T-helper 17 cell (primary cell): ENCODE measurements at places on chromosomes 13 and 19.

DNA sequence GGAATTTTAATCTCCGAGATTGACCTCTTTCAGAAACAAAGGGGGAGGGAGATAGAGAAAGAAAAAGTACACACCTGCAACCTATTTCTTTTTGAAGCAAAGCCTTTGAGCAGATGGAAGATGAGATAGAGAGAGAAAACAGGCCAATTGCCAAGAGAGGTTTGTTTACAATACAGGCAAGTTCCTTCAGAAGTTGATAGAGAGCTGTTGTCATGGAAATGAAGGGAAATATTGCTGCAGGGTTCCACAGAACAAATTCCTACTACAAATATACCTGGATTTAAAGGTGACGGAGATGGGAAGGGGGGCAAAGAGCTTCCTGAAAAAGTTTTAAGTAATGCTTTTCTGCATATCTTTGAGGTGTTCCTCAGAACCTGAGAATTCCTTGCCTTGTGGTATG lies 388.4 kb downstream of the NDFIP2 start:
- no peak for DNase-seq

GRCh38 chr19:40604647-40605215 lies 3.6 kb downstream of the LTBP4 start:
- no peak for DNase-seq

GRCh38 chr13:80642641-80643040 lies 301.7 kb upstream of the SPRY2 start:
- DNase-seq, result no peak

GRCh38 chr13:99133230-99133629 lies 67.4 kb upstream of the UBAC2 start:
- no peak for DNase-seq

DNA sequence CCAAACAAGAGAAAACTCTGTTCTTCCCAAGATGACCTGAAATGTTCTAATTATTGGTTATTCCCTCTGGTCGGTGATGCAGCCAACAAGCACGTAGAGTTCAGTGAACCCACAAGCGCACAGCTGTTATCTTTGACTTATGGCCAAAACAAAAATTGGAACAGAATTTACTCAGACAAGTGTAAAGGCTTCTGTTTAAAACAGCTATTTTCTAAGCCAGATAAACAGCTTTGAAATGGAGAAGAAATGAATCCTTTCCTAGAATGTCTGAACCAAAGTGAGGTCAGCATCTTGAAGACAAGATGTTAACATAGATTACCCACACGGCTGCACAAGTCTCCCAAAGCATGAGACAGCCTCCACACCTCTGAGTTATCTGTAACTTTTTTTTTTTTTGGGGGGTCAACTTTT lies 669.2 kb downstream of the DIAPH3 start:
- DNase-seq, result no peak

- no peak for DNase-seq
Measured at GRCh38 chr19:824885-825284, 2.8 kb upstream of the AZU1 start.

GRCh38 chr19:38399081-38399480 lies 3.8 kb upstream of the FAM98C start:
- no peak for DNase-seq

- DNase-seq, result no peak
Measured at GRCh38 chr19:58551123-58551497, 3.8 kb downstream of the CHMP2A start.

- DNase-seq, result no peak
Measured at GRCh38 chr19:16168465-16169081, 4.8 kb downstream of the CIB3 start.

- DNase-seq, result no peak
Measured at GRCh38 chr13:100106705-100107104, 17.8 kb downstream of the PCCA start.

- no peak for DNase-seq
Measured at GRCh38 chr13:34246511-34246910, 428.6 kb downstream of the RFC3 start.

DNA sequence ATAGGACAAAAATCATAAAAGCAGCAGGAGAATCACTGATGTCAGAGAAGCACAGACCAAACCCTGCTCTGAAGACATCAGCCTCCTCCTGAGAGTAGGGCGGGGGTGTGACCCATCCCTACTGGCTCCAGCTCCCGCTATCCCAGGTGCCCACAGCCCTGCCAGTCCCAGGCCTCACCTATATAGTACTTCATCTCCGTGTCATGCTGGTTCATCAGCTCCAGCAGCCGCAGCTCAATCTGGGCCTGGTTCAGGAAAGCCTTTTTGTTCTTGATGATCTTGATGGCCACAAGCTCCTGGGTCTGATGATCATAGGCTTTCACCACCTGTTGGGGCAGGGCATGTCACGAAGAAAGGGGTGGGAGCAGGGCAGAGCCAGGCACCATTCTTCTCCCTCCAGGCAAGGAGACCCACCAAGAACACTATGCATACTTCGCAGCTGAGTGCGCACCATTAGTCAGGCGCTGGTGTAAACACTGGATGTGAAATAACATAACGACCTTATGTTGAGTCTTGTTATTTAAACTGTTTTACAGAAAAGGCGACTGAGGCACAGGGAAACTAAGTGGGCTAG lies 4.2 kb downstream of the DYRK1B start:
- DNase-seq, result no peak

DNA sequence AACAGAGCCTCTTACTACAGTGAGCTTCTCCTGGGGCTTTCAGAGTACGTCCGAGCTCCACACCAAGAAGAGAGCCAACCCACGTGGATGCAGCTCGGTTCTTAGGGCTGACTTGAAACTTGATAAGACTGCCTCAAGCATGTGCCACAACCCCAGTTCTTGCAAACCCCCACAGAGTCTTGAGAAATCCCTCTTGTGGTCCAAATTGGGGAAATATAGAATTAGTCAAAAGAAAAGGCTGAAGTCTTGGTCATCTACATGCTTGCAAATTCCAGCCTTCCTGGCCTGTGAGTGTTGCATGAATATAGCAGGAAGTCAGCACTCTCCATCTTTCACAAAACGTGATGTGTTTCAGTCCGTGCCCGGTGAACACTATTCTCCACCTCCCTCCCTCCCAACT lies 95.2 kb downstream of the GGACT start:
- DNase-seq, result no peak

GRCh38 chr13:112648101-112648500 lies 41.7 kb upstream of the ATP11A start:
- no peak for DNase-seq

GRCh38 chr13:45702869-45703391 lies 810 bp downstream of the CBY2 start:
- no peak for DNase-seq

- DNase-seq, result no peak
Measured at GRCh38 chr13:48533961-48534600, 1.2 kb upstream of the RCBTB2 start.

DNA sequence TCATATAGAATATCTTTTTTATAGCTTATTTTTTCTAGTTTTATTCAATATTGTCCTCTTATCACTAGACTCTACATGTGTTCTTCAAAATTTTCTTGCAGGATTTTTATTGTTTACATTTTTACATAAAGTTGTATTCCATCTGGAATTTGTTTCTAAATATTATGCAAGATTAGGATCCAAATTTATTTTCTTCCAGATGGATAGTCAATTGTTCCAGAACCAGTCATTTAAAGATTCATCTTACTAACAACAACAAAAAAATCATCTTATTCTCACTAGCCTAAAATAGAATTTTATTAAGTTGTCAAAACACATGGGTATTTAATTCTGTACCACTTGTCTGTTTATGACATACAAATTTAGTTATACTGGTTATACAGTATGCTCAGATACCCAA lies 390.4 kb upstream of the GPC6 start:
- DNase-seq, result no peak

DNA sequence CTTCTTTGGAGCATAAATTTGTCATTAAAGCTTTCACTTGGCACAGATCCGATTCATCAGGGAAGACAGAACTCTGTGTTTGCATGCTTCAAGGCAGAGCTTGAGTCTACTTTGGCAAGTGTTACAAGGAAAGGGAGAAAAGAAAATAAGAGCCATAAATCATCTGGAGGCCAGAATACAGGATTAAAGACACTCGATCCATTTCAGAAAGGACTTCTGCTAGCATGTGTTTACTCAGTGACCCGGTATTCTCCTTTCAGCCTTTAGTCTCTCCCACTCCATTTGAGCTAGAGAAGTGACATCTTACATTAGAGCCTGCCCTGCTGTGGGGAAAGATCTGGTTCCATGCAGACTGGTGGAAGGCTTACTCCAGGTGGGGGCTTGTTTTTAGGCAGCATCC lies 306.4 kb downstream of the KLF5 start:
- DNase-seq, result no peak

DNA sequence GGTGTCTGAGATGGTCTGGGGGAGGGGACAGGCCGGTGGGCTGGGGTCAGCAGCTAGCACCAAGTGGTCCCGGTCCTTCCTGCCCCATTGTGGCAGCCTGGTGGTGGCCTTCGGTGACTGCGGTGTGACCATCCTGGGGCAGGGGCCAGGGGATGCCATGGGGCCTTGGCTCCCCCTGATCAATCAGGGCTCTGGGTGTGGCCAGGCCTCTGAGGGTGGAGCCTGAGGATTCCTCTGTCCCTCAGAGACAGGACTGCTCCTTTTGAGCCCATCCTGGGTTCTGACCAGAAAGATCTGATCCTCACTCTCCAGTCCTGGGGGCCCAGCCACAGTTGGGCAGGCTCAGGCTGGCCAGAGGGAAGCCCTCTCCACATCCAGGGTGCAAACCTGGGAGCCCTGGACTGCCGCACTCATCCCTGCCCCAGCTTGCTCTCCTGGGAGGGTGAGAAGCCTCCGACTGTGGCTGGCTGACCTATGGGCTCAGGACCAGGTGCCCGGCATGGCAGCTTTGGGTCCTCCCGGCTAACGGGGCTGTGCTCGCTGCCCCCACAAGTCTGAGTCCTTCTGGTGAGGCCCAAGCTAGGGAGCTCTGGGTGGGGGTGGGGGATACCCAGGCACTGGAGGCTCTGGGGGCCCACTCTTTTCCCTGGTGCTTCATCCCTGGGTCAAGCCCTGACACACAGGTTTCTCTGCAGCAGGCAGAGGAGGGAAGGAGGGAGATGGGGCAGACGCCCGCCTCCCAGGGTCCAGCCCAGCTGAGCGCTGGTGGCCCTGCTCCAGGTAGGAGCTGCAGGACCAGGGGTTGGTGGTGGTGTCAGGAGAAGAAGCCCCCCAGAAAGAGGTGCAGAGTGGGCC lies 59.5 kb downstream of the IER2 start:
- no peak for DNase-seq

GRCh38 chr19:821825-822503 lies at the start of gene PLPPR3:
TSS of gene PLPPR3 (minus strand) at chr19:821955. CDS start at chr19:821559, 396 bp downstream.
- no peak for DNase-seq

DNA sequence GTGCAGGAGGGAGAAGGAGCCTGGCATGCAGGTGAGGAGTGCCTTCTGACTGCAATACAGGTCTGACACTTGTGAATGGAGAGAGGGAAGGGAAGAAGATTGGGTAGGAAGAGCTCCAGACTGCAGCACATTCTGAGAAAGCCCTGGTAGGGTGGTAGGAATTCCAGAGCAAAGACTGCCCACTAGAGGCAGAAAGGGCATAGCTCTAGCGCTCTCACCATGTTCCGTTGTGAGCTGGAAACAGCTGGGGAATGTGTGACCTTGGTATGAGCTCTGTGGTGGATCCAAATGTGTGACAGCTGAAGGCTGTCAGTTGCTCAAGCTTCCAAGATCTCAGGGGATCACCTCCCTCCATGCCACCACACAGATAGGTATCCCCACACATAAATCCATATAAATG lies 2.9 kb upstream of the MTUS2 start:
- no peak for DNase-seq

GRCh38 chr19:6527893-6528543 lies 2.8 kb upstream of the TNFSF9 start:
- DNase-seq, result no peak

GRCh38 chr13:40101708-40102359 lies 446.4 kb downstream of the COG6 start:
- DNase-seq, result no peak

- DNase-seq, result no peak
Measured at GRCh38 chr13:113881614-113882266, 17.9 kb upstream of the GAS6 start.

DNA sequence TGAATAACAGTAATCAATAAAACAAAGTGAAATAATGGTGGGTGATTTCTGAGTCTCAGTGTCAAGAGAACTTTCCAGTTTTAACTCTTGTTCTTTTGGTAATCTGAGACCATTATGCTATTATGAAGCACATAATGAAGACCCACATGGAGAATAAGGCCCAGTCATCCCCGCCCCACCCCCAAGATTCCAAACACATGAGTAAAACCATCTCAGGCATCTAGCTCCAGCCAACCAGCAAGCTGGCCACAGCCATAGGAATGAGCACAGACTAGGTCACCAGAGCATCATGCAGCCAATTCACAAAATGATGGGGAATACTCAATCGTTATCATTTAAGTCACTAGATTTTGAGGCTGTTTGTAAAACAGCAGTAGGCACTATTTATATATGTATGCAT lies 1769.0 kb upstream of the PCDH20 start:
- no peak for DNase-seq

DNA sequence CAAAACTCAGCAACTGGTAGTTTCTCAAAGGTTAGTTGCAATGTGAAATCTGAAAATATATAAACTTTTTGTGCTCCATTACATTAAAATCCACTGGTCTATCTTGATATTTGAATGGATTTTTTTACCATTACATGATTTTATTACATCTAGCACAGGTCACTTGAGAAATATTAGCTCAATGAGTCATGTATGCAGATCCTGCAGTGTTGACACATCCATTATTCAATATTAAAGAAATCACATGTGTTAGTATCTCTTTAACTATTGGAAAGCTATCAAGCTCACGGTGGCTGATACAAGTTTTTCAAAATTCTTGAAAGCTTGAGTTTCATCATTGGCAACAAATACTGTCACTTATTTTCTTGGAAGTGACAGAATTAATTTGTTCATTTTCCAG lies 373.9 kb upstream of the TSHZ3 start:
- DNase-seq, result no peak

GRCh38 chr13:97423300-97424045 lies 10.5 kb upstream of the RAP2A start:
- no peak for DNase-seq

DNA sequence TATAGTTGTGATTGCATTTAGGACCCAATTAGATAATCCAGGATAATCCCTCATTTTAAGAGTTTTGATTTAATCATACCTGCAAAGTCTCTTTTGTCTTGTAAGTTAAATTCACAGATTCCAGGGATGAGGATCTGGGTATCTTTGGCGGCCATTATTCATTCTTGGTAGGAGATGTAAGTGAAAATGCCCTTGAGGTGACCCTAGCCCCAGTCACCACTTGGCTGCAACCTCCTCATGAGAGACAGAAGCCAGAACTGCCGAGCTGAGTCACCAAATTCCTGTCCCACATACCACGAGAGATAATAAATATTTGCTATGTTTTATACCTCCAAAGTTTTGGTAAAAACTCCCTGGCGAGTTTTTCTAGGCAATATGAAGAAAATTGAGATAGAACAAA lies 389.4 kb downstream of the RFC3 start:
- DNase-seq, result no peak
